Left lobe of liver (tissue), 2 donors: ENCODE measurements at places on chromosomes 12 and 14. TPM values are rescaled to one million over a fixed set of nuclear protein-coding genes. Genes with fewer than 3 reads are reported as not detected.

GRCh38 chr14:75042035-75042434, 9.2 kb downstream of the MLH3 start:
- DNase-seq = no peak

DNA sequence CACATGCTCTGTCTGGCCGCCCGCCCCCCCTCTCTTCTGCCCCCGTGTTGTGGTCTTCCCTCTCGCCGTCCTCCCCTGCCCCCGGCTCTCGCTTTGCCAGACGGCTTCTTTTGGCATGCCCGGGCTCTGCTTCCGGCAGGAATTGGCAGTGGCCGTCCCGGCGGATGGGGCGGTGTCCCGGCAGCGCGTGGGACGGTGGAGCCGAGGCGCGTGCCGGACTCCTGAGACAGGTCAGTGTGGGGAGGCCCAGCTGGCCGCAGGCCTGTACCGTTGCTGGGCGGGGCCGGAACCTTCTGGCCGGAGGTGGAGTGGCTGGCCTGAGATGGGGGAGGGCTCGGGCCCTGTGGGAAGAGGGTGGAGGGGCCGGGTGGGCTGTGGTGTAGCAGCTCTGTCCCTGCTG, 17.1 kb downstream of the KIF26A start:
- no peak for DNase-seq

- DNase-seq = no peak
Measured at GRCh38 chr12:131641315-131641714, 69.6 kb upstream of the SFSWAP start.

Gene GPR132
- 0.40 TPM for total RNA-seq

- no peak for DNase-seq
Measured at GRCh38 chr14:77086951-77087350, 11.1 kb upstream of the CIPC start.

GRCh38 chr12:80293759-80294158, 150.3 kb upstream of the PTPRQ start:
- no peak for DNase-seq

Gene TRIP11
- total RNA-seq = 29.8 TPM

Gene OAS2
- 6.4 TPM for total RNA-seq

DNA sequence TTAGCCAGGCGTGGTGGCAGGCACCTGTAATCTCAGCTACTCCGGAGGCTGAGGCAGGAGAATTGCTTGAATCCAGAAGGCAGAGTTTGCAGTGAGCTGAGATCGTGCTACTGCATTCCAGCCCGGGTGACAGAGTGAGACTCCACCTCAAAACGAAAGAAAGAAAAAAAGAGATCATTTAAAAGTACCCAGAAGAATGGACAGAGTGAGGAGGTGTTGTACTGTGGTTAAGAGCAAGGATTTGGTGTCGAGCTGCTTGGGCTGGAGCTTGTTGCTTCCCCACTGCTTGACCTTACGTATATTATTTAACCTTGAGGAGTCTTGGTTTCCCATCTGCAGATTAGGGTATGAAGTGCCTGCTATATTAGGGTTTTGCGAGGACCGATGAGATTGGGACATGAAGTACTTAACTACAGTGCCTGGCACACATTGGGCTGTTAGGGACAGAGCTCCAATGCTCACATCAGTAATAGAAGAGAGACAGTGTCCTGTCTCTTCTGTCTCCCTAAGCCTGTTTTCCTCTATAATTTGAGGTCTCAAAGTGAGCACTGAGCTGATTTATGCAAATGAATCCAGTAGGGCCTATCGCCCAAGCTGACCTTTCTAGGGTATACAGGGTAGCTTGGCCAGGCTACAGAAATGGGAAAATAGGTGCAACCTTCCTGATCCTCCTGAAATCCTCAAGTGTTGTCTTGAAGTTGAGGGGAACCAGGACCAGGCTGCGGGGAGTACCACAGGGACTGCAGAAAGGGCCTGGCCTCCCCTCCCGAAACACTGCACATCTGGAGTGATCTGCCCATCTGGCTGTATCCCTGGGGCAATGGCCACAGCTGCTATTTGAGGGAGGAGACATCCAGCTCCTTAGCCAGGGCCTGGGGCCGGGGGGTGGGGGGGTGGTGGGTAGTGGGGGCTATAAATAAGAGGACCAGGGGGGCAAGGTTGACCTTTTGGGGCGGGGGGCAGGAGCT, 8.6 kb upstream of the HDAC7 start:
- no peak for DNase-seq

DNA sequence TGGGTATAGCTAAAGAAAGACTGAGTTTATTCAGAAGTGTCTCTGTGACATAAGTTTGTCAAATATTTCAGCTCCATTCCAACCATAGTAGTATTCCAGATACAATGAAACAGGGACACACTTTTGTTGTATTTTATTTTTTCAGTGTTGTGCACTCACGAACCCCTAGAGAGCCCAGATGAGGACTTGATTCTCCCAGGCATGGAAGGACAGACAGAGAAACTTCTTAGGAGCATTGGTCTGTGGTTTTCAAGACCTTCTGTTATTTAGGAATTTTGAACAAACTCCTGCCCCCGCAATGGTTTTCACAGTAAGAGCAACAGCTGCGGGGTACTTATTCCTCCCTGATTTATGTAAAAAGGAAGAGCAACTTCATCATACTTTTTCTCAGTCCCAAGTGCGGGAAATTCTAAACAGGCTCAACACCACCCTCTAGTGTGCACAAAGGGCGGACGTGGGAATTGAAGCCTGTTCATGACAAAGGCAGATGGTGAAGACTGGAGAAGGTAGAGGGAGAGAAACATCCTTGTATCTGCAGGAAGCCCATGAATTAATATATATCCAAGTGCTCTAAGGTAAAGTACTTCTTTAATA, 147.6 kb downstream of the PAH start:
- peak; percentile 54 for DNase-seq

DNA sequence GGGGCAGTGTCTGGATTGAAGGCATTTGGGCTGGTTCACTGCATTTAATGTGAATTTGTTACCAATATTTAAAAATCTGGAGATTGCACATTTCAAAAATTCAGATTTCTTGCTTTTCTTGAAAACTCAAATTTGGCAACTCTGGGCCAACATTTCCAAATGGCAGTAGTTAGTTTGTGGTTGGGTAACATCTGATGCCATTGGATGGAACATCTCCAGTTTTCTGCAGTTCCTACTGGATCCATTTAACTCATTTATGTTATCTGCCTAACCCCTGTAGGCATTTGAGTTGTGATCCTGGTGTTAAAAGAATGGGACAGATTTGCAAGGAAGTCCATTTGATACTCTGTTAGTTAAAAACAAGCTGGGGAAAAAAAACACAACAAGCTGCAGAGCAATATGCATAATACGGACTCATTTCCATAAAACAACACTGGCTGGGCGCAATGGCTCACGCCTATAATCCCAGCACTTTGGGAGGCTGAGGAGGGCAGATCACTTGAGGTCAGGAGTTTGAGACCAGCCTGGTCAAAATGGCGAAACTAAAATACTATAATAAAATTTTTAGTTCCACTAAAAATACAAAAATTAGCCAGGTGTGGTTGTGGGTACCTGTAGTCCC, 7.9 kb downstream of the EIF2B2 start:
- no peak for DNase-seq

DNA sequence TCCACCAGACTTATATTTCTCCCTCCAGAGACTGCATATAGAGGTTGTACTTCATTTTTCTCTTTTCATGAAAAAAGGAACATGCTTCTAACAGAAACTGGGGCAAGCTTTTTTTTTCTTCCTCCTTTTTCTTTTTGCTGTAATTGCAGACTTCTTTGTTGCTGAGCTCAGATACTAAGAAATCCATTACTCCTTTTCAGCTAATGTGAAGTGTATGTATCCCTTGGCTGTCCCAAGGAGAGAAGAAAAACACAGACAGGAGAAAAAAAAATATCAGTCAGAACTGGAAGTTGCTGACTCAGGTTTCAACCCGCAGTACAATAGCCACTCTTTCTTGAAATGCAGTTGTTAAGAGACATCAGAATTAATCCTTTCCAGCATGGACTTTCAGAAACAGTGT, 1248.4 kb downstream of the LRFN5 start:
- no peak for DNase-seq

- DNase-seq = no peak
Measured at GRCh38 chr12:127381043-127381668, 885.8 kb upstream of the TMEM132C start.

Gene C14orf180
- total RNA-seq = 2.4 TPM

Gene LAG3
- total RNA-seq = 2.8 TPM

Gene AQP2
- not detected for total RNA-seq

DNA sequence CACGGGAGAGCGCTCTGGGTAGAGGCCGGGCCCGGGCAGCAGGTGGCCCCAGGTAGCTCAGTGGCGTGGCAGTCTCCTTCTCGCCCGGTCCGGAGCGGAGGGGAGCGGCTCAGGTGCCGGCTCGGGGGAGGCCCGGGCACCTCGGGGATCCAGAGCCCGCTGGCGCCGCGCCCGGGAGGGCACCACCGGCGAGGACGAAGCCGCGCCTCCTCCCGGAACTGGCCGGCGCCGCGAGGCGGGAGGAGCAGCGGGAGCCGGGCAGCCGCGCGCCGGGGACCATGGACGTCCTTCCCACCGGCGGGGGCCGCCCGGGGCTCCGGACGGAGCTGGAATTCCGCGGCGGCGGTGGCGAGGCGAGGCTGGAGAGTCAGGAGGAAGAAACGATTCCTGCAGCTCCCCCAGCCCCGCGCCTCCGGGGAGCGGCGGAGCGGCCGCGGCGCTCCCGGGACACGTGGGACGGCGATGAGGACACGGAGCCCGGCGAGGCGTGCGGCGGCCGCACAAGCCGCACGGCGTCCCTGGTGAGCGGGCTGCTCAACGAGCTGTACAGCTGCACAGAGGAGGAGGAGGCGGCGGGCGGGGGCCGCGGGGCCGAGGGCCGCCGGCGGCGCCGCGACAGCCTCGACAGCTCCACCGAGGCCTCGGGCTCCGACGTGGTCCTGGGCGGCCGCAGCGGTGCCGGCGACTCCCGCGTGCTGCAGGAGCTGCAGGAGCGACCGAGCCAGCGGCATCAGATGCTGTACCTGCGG, 21.5 kb upstream of the GNS start:
- peak; percentile 75 for DNase-seq

- DNase-seq = no peak
Measured at GRCh38 chr12:48822139-48822538, 3.8 kb downstream of the CACNB3 start.

GRCh38 chr12:94812345-94812744, 162.0 kb upstream of the TMCC3 start:
- no peak for DNase-seq

GRCh38 chr12:65306366-65307168, 28.1 kb downstream of the MSRB3 start:
- no peak for DNase-seq
